ENCODE measurements at places on chromosomes 1 and 21.

DNA sequence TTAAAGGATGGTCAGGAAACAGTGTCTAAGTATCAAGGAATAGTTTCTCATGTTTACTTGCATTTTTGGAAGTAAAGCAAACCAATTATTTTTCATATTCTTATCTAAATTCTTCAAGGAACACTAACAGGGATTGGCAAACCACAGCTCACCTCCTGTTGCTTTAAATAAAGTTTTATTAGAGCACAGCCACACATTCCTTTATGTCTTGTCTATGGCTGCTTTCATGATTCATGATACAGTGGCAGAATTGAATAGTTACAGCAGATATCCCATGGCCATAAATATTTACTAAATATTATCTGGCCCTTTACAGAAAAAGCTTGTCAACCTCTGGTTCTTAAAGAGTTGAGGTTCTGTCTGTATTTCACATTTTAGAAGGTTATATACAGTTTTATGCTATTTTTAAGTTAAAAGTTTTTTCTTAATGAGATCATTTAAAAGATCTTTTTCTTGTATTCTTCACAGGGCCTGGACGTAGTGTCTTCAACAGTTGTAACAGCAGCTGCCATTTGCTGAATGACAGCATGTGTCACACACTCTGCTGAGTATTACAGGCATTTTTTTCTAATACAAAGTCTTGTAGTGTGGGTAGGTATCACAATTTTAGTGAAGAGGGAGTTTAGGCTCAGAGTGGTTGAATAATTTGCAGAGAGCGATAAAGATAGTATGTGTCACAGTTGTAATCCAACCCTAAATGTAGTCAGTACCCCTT lies 2.6 kb downstream of the ZNF691 start:
- DNase-seq, result no peak

GRCh38 chr1:64675718-64676345 lies 69.0 kb upstream of the RAVER2 start:
- no peak for DNase-seq

GRCh38 chr1:8384577-8384976 lies 66.7 kb downstream of the SLC45A1 start:
- DNase-seq, result no peak

DNA sequence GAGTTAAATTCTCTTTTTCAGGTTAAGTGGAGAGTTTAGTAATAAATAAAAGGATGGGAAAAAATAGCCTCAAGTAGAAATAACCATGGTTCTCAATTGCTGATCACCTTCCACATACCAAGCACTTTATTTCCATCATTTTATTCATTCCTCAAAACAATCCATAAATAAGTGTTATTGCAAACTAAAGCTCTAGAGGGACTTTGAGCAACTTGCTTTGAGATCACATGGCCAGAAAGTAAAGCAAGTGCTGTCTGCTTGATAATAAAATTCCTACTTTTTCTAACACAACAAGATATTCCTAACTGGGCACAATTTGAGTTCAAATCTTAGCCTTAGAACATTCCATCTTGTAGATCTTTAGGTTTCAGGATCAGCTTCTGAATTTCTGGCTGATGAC lies 97.1 kb upstream of the C1orf87 start:
- no peak for DNase-seq

- no peak for DNase-seq
Observed at GRCh38 chr1:106536741-106537140, 519.7 kb upstream of the PRMT6 start.

DNA sequence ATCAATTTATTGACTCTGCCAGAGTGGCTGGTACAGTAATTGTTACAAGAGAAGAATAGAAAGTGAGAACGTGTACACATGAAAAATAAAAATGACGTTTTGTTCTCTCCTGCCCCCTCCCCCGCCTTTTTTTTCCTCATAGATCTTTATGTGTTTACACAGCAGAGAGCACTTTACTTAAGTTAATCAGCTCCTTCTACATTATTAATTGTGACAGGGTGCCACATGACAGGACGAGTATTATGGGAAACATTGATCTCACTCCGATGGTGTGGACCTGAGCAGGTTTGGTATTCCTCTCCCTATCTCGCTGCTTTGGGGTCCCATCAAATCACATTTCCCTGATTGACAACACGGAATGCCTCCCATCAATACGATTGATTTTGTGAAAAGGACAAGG lies 285.7 kb downstream of the TM2D1 start:
- DNase-seq, result no peak

DNA sequence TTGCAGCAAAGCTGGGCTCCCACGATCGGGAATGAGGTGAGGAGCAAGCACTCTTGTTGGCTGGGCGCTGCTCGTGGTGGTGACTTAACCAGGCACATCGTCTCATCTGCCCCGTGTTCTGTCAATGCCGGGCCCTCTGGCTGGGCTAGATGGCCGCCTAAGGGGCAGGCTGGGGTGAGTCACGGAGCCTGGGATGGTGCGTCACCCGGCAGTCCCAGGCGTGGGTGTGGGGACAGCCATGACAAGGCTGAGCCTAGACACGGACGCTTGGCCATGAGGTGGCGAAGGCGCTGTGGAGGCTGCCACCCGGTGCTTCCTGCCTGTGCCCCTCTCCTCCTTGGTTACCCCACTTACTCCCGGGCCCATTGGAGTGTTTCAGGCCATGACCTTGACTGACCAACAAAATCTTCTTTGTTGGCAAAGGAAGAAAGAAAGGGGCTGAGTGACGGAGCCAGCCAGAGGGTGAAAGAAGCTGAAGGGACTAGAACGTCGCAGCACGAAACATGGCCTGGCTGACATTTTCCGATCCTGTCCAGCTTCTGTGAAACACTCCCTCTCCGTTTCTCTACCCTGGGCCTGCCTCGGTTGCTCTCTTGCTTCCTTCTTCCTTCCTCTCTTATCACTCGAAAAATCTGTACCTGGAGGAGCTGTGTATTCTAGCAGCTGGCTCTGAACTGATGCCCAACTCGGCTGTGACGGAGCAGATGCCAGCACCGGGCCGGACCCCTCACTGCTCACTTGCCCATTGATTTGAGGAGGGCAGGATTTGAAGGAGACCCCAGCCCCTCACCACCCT lies 596 bp downstream of the CD247 start:
- DNase-seq, result peak; percentile 92

DNA sequence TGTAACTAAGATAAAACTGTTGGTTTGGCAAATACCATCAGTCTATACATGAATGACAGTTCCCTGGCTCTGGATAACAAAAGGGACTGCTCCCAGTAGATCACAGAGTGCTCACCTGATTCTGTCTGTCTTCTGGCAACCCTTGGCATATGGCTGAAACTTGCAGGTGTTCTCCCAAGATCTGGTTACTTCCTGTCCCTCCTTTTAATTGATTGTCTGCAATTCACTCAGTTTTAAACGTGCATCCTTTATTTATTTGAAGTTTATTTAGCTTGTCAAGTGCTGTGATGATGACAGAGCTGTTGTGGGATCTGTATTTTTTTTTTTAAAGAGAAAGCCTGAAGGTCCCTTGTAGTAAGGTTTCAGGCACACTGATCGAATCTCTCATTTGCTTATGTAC lies 3.4 kb downstream of the KCNA3 start:
- DNase-seq, result no peak

- DNase-seq, result peak; percentile 55
Observed at GRCh38 chr1:154327466-154328317, 2.4 kb downstream of the ATP8B2 start.

GRCh38 chr1:246477634-246478033 lies 29.4 kb downstream of the SMYD3 start:
- no peak for DNase-seq

DNA sequence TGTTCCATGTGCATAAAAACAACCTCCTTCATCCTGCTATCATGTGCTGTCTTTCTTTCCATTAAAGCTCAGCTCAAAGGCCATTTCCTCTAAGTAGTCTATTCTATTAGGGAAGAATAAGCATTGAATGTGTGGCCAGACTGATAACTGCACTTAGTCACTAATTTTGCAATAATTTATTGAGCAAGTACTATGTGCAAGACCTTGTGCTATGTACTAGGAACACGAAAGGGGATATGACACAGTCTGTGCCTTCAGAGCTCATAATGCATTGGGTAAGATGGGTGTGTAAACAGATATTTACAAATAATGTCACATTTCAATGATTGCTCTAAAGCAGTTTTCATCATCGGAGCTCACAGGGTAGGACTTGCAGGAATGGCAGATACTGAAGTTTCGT lies 54.2 kb downstream of the NMNAT2 start:
- no peak for DNase-seq

- no peak for DNase-seq
Observed at GRCh38 chr1:24775348-24775747, 30.1 kb downstream of the CLIC4 start.

DNA sequence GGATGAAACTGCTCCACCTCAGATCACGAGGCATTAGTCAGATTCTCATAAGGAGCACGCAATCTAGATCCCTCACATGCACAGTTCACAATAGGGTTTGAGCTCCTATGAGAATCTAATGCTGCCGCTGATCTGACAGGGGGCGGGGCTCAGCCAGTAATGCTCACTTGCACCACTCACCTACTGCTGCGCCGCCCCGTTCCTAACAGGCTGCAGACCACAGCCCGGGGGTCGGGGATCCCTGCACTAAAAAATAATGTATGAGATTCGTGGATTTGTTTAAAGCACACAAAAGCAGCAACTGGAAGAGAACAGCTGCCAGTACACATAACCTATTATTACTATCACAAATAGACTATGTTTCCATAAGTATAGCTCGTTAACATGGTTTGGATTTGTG lies 72.9 kb downstream of the HLCS start:
- no peak for DNase-seq

GRCh38 chr1:151846062-151846568 lies 6.5 kb upstream of the C2CD4D start:
- no peak for DNase-seq

DNA sequence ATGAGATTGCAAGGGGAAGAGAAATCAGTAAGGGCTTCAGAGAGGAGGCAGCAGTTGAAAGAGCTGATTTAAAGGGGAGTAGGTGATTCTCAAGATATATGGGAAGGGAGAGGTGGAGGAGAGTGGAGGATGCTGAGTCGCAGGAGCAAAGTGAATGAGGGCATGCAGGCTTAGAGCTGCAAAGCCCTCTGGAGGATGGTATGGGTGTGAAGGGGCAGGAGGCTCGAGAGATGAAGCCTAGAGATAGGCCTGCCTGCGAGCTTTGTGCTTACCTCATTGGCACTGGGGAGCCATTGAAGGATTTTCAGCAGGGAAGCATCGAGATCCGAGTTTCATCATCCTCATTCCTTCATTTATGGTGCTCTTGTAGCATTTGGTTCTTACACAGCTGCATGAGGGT lies 15.8 kb upstream of the SH2D2A start:
- DNase-seq, result peak; percentile 20

GRCh38 chr1:164557270-164557669 lies 1.7 kb upstream of the PBX1 start:
- no peak for DNase-seq

GRCh38 chr1:64754173-64754572 lies 9.3 kb downstream of the RAVER2 start:
- no peak for DNase-seq

GRCh38 chr1:92298573-92299476 lies at the start of the genes GLMN and RPAP2:
Gene GLMN, minus strand, starts transcription at chr1:92298987. Its CDS starts 988 bp downstream, at chr1:92297999.
Gene RPAP2, plus strand, starts transcription at chr1:92299059. Its CDS starts 15 bp downstream, at chr1:92299074.
- peak; percentile 80 for DNase-seq

- DNase-seq, result no peak
Observed at GRCh38 chr21:39721885-39722284, 23.1 kb upstream of the IGSF5 start.

GRCh38 chr1:112342558-112342957 lies 53.5 kb upstream of the CTTNBP2NL start:
- DNase-seq, result no peak

DNA sequence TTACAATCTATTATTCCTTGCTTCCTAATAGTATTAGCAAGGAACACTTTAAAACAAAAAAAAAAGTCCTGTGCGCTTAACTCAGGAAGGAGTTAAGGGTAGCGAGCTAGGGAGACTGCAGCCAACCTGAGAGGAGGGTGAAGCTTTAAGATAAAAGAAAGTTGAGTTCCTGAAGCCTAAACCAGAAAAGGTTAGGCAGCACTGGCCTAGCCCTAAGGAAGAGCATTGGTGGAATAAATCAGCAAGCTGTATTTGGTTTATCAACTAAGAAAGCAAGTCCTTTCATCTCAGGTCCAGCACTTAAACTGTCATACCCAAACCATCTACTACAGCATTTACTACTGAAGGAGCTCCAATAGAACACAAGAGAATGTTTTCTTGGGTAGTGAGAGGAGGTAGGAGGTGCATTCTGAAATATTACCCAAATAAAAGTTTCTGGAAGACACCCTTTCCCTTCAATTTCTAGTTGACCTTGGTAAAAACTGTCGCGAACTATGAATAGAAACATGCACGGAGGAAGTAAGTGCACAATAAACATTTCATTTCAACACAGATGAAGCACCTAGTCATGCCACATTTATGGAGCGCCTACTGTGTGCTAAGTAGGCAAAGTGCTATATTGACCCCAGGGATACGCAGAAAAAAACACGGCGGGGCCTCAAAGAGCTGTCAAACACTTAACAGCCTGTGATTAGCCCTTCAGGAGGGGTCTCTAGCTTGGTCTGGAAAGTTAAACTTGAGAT lies 1.3 kb downstream of the GLRX2 start:
- no peak for DNase-seq

- no peak for DNase-seq
Observed at GRCh38 chr21:37082856-37083528, 9.9 kb downstream of the TTC3 start.

- peak; percentile 75 for DNase-seq
Observed at GRCh38 chr1:29235955-29236711, at the start of gene PTPRU. Gene PTPRU, plus strand, starts transcription at chr1:29236522. Its CDS starts 123 bp downstream, at chr1:29236645.

GRCh38 chr1:54402896-54403295 lies 3.3 kb downstream of the SSBP3 start:
- no peak for DNase-seq

GRCh38 chr21:43993420-43993934 lies 18.6 kb upstream of the TRAPPC10 start:
- DNase-seq, result no peak

DNA sequence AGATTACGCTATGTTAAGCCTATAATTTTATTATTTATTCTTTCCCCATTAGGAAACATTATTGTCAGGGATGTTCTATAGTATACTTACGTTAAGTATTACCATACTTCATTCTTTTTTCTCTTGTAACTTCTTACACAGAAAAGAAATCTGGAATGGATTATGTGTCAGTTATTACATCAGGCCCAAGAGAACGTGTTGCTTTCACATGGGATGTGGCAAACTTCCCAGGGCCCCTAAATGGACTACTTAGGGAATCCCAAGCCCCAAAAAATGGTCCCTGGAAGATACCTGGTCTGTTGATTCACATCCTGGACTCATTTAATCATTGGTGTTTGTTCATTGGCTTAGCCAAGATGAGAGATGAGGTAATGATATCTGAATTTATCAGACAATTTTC lies 249.8 kb downstream of the NRIP1 start:
- no peak for DNase-seq

GRCh38 chr1:91123773-91124172 lies 101.9 kb upstream of the ZNF644 start:
- no peak for DNase-seq

- DNase-seq, result no peak
Observed at GRCh38 chr1:167625040-167625823, 4.8 kb upstream of the RCSD1 start.

GRCh38 chr1:226187019-226187322 lies 430 bp upstream of the ACBD3 start:
- DNase-seq, result no peak

DNA sequence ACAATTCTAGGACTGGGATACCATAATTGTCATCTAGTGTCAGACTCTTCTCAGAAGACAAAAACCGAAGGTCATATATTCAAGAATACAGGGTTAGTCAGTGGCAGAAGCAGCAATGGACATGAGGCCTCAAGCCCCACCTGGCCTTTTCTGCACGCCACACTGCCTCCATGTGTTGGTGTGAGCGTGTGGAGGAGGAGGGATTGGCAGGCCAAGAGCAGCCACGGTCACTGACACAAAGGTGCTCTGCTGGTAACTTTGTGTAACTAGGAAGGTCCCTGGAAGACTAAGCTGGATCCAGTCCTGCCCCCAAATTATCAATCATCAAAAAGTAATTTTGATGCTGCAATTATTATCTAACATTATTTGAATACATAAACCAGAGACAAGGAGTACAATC lies 34.9 kb downstream of the HSF2BP start:
- no peak for DNase-seq
